ENCODE measurements at places on chromosomes 1 and 21.

GRCh38 chr1:185156288-185156853 is 382 bp downstream of the TRMT1L start:
- DNase-seq = no peak

DNA sequence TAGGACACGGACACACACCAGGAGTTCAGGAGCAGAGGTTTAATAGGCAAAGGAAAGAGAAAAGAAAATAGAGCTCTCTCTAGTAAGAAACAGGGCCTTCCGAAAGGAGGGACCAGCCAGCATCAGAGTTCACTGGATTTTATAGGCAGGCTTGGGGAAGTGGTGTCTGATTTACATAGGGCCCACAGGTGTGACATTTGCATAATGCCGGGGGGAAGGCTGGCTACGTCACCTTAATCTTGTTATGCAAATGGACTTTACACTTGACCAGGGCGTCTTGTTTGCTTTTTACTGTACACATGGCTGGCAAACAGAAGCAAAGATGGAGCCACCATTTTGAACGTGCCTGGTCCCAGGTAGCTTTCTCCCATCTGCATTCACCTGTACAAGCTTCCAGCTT is at the start of gene OR14A16:
OR14A16 (minus strand) TSS at position 97 of the 400 bp plus-strand sequence. CDS start 8,390 bp downstream, outside the sequence.
- DNase-seq = no peak

DNA sequence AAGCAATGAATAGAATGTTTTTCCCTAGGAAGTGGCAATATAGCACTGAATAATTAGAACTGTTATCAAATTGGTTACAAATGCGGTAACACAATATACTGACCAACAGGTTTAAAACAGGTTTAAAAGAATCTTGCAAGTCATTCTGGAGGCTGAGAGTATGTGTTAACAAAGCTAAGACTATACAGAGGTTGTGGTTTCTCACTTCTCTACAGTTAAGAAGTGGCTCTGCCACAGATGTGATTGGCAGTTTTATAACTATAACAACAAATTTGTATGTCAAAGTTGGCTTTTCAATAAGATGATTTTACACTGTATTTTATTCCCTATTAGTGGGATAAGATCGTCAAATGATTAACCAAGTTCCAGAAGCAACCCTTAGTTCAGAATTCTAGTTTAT is 7.1 kb downstream of the ANGEL2 start:
- DNase-seq = no peak

GRCh38 chr1:209341146-209341545 is 242.4 kb upstream of the CAMK1G start:
- no peak for DNase-seq

DNA sequence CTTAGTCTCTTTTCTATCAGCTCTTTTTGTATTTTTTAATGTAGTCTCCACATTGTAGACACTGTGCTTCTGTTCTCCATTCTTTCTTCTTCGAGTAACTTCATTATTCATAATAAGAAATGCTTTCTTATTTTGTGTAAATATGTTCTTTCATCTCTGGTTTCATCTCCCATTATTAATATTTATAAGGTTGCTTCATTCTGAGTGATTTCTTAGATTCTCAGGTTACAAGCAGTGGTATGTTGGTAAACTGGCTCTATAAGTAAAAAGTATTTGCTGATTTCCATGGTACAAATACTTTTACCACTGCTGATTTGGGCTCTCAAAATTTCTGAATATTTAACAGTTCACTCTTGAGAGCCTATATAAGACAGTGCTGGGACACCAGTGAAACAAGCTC is 81.3 kb downstream of the CDC14A start:
- DNase-seq = no peak

- no peak for DNase-seq
Observed at GRCh38 chr1:81813691-81814090, 13.0 kb downstream of the ADGRL2 start.

DNA sequence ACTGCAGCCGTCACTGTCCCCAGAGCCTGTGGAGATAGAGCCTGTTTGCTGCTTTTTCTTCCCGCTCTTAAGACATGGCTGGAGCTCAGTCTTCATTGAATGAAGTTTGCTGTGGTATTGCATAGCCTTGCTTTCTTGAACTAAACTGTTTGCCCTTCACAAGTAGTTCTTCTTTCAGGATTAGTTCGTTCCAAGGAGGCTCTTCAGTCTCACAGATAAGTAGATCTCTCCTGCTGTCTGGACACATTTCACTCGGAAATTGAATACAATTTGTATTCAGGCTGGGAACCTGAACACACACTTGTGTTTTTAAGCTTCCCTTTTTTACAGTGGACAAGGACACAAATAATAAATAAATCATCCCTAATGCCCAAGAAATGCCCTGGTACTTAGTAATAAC is 34.7 kb downstream of the IFNAR1 start:
- no peak for DNase-seq

- no peak for DNase-seq
Observed at GRCh38 chr1:160208557-160209320, 3.6 kb downstream of the PEA15 start.

DNA sequence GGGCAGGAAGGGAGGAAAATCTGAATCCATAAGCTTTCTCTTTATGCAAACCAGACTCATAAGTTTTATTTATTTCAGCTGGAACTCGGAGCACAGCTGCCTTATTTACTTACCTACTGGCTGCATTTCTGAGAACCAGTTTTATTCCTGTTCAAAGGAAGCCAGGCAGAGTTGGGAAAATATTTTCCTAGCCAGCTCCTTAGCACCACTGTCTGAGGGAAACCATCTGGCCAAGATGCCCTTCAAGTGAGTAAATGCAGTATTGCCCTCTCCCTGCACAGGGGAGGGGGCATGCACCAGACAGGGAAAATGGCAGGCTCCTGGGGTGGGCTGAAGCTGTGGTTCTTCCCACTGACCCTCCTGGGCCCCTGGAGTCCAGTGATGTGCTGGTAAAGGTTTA is 28.9 kb upstream of the FMOD start:
- DNase-seq = no peak

GRCh38 chr1:87588495-87588894 is 259.8 kb downstream of the LMO4 start:
- no peak for DNase-seq

GRCh38 chr1:114607223-114607622 is 25.8 kb upstream of the BCAS2 start:
- no peak for DNase-seq

- no peak for DNase-seq
Observed at GRCh38 chr1:55331351-55331750, 116.2 kb upstream of the USP24 start.

DNA sequence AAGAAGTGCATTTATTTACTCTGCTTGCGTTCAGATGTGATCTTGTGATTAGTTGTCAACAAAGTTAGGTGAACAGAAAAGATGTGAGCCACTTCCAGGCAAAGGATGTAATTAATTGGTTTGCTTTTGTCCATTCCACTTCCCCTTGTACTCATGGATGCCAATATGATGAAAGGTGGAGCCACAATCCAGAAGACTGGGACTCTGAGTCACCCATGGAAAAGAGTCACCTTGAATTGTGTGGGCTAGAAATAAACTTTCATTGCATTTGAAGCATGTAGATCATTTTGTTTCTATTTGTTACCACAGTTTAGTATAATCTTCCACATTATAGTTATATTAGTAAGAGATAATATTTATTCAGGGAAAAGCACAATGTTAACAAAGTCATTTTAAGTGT is 684.2 kb downstream of the LTN1 start:
- no peak for DNase-seq

DNA sequence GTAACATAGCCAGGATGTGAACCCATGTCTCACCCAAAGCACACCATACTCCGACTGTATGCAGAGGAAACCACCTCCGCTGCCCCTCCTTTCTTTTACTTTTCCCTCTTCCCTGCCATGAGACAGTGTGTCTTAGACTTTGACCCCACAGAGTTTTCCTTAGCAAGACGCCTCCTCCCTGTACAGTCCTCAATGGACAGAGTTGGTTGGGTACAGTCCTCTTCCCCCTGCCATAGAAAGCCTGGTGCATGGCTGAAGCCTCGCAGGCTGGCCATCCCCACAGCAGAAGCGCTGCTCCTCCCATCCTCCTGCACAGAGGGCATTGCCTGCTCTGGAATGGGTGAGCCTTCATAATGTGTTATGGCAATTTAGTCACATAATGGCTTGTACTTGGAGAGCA is 127.9 kb downstream of the PLPP3 start:
- no peak for DNase-seq

DNA sequence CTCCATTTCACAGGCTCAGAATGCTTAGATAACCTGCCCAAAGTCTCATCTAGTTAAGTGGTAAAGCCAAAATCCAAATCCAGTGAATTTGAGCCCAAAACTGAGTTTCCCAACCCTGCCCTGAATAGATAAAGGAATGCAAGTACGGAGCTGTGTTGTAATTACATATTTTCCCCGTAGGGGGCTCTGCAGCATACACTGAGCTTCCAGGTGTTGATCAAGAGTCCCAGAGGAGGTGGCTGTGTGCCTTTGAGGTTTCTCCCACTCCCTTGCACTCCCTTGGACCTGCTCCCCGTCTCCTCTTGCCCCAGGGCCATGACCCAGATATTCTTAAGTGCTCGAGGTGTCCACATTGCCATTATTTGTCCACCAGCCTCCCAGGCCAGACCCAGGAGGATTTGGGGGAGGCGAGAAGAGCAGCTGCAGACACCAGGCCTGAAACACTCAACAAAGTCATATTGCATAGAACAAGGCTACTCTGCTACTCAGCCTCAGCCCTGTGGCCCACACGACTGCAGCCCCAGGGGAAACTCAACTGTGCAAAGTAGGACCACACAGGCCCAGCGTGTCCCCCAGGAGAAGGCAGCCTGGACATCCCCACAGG is 18.4 kb upstream of the LY9 start:
- DNase-seq = no peak

DNA sequence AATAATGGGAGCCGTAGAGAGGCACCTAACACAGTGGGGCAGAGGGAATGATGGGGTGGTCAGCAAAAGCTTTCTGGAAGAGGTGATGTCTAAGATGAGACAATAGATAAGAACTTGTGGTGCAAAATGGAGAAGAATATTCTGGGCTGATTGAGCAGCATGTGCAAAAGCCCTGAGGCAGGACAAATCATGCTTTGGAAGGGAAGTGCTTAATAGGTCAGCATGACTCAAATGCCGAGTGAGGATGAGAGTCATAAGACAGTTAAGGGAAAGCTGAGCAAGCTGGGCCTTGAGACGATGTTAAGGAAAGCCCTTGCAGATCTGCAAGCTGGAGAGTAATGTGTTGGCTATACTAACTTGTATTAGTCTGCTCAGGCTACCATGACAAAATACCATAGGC is 37.3 kb upstream of the ASB17 start:
- DNase-seq = no peak

GRCh38 chr21:42939582-42940413 is 14.4 kb upstream of the ERVH48-1 start:
- no peak for DNase-seq

DNA sequence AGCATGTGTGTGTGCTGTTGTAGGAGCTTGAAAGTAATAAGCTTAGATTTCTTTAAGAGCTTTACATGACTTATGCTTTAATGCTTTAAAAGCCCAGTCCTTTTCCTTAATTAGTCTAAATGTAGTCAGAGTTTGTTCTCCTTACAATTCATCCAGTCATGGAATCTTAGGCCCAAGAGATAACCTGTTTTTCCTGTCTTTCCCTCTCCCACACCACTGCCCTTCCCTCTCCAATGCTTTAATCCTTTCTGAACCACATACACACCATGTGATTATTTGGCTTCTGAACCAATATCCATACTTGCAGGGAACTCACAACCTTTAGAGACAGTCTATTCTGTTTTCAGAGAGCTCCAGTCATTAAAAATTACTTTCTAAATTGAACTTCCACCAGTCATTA is 37.6 kb downstream of the ALG6 start:
- DNase-seq = no peak

DNA sequence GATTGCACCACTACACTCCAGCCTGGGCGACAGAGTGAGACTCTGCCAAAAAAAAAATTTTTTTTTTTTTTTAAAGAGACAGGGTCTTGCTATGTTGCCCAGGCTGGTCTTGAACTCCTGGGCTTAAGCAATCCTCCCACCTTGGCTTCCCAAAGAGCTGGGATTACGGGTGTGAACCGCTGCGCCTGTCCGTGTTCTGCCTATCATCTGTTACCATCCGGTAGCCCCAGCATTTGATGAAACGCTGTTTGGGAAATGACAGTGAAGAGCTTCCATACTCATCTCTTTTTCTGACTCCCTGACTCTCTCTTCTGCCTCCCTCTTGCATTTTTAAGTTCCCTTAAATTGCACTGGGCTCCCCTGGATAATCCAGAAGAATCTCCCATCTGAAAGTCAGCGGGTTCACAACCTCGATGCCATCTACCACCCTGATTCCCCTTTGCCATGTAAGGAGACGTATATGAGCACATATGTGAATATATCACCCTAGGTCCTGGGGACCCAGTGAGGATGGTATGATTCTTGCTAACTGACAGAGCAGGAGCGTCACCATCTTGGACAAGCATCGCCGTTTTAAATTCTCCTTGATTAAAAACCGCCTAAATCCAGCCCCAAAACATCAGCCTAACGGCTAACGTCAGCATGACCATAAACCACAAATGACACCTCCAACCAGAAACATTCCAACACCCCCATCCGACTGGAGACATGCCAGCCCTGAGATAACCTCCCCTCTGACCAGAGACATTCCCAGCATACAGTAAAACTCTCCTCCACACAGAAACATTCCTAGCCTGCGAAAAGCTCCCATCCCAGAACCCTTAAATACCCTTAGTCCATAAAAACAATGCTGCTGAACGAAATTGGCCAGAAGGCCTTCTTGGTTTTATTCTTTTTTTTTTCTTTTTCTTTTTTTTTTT is 12.4 kb downstream of the TNFRSF8 start:
- no peak for DNase-seq

GRCh38 chr21:31647650-31648049 is 11.8 kb upstream of the SOD1 start:
- no peak for DNase-seq

DNA sequence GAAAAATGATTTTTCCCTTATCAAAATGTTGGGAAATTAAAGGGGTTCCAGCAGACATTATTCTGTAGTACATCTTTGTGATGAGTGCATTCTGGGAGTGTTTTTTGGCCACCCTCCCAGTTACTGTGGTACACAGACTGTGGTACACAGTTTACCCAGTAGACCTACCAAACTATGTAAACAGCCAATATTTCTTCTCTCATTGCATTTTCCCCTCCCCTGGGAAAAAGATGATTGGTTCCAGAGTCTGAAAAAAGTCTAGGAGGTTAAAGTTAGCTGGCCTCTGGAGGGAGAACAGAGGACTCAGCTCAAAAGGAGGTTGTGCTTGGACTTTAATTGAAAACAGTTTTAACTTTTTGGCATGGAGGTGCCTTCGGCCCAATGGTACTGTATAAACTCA is 42.5 kb downstream of the PGM1 start:
- no peak for DNase-seq
